ENCODE measurements at places on chromosomes 13 and 19. TPM values are rescaled to one million over a fixed set of nuclear protein-coding genes. Genes with fewer than 3 reads are reported as not detected.

Gene ZNF222
- 1.9 TPM for polyA plus RNA-seq

Gene IGLON5
- polyA plus RNA-seq = 1.1 TPM

Gene ZFP14
- 1.9 TPM for polyA plus RNA-seq

Gene SYCN
- not detected for polyA plus RNA-seq

Gene LGALS14
- polyA plus RNA-seq = not detected

Gene SWSAP1
- 2.1 TPM for polyA plus RNA-seq

Data from adipose tissue (tissue), 3 donors.